ENCODE measurements at places on chromosomes 3 and 15.
A peak's percentile ranks its signal among the peaks of the same experiment; 100 is the strongest.

DNA sequence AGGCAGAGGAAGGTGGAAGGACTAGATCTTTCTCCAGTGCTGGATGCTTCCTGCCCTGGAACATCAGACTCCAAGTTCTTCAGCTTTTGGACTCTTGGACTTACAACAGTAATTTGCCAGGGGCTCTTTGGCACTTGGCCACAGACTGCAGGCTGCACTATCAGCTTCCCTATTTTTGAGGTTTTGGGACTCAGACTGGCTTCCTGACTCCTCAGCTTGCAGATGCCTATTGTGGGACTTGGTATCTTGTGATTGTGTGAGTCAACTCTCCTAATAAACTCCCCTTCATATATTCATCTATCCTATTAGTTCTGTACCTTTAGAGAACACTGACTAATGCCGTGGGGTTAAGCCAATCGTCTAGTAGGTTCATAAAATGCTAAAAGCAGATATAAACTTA lies 8.8 kb upstream of the B3GNT5 start:
- no peak for DNase-seq

GRCh38 chr3:190205739-190206138 lies 85.0 kb upstream of the P3H2 start:
- peak; percentile 72 for DNase-seq

GRCh38 chr3:130671545-130672312 lies 74.9 kb downstream of the PIK3R4 start:
- DNase-seq, result no peak

- DNase-seq, result no peak
Observed at GRCh38 chr15:78234515-78235040, at the start of gene ACSBG1. Gene ACSBG1, minus strand, starts transcription at chr15:78234565. Its CDS starts 64 bp downstream, at chr15:78234501.

- peak; percentile 100 for DNase-seq
Observed at GRCh38 chr3:55160241-55160983, 232.6 kb upstream of the LRTM1 start.

GRCh38 chr3:9600597-9600996 lies 47.0 kb upstream of the LHFPL4 start:
- DNase-seq, result no peak

DNA sequence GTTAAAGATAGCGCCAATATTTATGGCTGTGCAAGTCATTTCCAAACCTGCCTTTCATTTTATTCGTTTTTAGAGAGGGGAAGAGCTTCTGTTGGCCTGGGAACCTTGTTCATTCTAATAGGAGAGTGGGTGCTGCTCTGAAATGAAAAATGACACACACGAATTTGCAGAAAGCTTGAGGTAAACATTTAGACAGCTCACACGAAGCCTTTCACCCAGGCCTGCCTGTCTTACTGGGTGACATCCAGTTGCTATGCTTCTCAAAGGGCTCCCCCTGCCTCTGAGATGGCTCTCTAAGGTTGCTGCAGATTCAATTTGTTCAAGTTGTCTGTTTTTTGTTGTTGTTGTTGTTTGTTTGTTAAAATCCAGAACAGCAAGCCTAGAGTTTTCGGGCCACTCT lies 18.2 kb downstream of the PEX5L start:
- no peak for DNase-seq

GRCh38 chr3:152056987-152057386 lies 183.5 kb downstream of the SUCNR1 start:
- DNase-seq, result no peak

DNA sequence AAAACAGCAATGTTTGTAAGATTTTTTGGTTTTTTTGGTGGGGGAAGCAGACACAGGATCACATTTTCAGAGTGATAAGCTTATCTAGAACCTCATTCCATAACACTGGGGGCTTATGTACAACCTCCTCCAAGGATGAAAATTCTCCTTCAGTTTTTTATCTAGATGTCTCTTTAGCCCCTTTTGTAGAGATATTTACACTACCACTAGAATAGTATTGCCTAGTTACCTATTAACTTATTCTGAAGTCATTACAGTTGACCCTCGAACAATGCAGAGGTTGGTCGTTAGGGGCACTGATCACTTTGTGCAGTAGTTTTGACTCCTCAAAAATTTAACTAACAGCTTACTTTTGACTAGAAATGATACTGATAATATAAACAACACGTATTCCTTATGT lies 32.8 kb downstream of the IFT57 start:
- DNase-seq, result no peak

DNA sequence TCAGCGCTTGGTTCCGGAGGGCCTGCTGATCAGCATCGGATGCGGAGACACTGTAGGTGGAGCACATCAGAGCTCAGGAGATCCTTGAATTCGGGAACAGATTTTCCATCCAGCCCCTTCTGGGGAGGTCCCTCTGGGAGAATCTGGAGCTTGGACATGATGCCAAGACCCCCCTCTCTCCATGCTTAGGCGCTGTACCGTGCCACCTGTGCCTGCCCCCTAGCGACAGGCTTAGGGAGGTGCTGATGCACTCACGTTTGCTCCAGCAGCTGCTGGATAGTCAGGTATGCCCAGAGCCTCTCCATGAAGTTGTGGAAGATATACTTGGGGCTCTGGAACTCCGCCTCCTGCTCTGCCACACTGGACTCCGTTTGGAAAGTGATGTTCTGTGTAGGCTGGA lies 9.7 kb downstream of the ITIH4 start:
- no peak for DNase-seq

DNA sequence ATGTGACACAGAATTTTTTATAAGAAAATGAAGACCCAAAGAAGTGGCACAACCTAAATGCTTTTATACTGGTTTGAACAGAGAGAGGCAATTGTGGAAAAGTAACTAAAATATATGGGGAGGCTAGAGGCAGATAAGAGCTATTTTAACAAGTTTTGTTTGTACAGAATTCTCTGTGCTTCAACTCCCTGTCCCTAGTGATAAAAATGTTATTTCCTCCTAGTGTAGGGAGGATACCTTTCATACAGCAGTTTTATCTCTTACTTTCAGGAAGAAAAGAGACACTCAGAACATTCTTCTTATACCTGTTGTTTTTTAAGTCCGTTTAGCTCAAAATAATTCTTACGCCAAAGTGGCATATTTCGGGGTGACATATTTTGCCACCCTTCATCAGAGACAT lies 21.2 kb upstream of the ZNF639 start:
- DNase-seq, result no peak

- DNase-seq, result no peak
Observed at GRCh38 chr3:152299249-152299976, 30.7 kb downstream of the MBNL1 start.

GRCh38 chr15:101068961-101069653 lies 149.9 kb downstream of the LRRK1 start:
- DNase-seq, result peak; percentile 21
